CD4-positive, alpha-beta T cell treated with Interleukin-1 beta for 1 hour (primary cell): ENCODE measurements at places on chromosomes 1 and 21.
A peak's percentile ranks its signal among the peaks of the same experiment; 100 is the strongest.

- no peak for DNase-seq
These were observed 45.5 kb downstream of the NMNAT2 start for GRCh38 chr1:183372586-183373230.

GRCh38 chr1:171654942-171655745, 2.7 kb upstream of the MYOC start:
- peak; percentile 36 for DNase-seq

GRCh38 chr1:1259951-1260600, 13.6 kb upstream of the C1QTNF12 start:
- no peak for DNase-seq

- no peak for DNase-seq
These were observed 7.5 kb upstream of the TOMM20 start for GRCh38 chr1:235136111-235136510.

- no peak for DNase-seq
These were observed 1.0 kb upstream of the FOXO6 start for GRCh38 chr1:41360074-41360785.

DNA sequence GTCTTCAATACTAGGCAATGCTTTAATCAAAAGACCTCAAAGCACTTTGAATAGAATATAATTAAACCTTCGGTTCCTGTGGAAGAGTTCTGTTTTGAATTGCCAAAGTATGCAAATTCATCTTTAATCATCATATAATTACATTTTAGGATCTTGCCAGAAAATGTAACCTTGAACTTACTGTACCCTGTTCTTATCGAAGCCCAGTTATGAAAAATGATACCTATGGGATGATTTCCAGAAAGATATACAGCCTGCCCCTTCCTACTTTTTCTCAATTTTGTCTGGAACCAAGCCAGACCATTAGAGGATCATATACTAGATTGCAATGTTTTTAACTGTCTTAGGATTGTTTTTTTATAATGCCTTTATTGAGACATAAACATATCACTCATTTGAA, 34.0 kb upstream of the ZNF281 start:
- DNase-seq, result no peak

- no peak for DNase-seq
These were observed 35.2 kb downstream of the RGL1 start for GRCh38 chr1:183840140-183840539.

GRCh38 chr1:96387785-96388184, 333.8 kb upstream of the PTBP2 start:
- DNase-seq, result no peak

DNA sequence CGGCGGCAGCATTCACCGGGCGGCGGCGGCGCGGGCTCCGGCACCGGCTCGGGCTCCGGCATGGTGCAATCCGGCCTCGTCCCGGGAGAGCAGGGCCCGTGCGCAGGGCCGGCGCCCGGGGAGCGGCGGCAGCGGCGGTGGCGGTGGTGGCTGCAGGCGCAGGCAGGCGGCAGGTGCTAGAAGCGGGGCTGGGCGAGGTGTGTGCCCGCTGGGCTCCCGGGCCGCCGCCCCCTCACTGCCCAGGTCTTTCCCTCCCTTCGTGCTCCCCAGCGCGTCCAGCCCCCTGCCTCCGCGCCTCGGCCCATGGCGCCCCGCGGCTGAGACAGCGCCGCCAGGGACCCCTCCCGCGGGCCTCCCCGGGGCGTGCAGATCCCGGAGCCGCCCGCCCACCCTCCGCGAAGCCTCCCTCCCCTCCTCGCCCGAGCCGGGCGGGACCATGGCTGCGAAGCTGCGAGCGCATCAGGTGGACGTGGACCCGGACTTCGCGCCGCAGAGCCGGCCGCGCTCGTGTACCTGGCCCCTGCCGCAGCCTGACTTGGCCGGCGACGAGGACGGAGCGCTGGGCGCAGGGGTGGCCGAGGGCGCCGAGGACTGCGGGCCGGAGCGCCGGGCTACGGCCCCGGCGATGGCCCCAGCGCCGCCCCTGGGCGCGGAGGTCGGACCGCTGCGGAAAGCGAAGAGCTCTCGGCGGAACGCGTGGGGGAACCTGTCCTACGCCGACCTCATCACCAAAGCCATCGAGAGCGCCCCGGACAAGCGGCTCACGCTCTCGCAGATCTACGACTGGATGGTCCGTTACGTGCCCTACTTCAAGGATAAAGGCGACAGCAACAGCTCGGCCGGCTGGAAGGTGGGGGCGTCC, 492 bp downstream of the FOXO6 start:
- DNase-seq, result peak; percentile 32

DNA sequence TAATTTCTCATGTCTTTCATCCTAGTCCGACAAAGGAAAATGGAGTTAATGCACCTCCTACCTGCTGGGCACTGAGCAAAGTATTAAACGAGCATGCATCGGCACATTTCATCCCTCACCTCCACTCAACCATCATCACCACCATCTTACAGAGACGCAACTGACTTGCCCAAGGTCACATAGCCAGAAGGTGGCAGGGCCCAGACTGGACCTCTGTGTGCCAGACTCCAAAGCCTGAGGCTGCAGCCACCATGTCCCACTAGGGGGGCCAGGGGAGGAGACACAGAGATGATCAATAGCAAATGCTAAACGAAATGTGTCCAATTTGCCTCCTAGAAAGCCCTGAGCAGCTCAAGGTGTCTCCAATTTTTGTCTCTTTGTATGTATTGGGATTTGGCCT, 163.7 kb upstream of the EDN2 start:
- DNase-seq, result no peak

- no peak for DNase-seq
These were observed 70.4 kb upstream of the IPO9 start for GRCh38 chr1:201758499-201759050.

- DNase-seq, result peak; percentile 5
These were observed 222.0 kb downstream of the OMA1 start for GRCh38 chr1:58324558-58324957.

DNA sequence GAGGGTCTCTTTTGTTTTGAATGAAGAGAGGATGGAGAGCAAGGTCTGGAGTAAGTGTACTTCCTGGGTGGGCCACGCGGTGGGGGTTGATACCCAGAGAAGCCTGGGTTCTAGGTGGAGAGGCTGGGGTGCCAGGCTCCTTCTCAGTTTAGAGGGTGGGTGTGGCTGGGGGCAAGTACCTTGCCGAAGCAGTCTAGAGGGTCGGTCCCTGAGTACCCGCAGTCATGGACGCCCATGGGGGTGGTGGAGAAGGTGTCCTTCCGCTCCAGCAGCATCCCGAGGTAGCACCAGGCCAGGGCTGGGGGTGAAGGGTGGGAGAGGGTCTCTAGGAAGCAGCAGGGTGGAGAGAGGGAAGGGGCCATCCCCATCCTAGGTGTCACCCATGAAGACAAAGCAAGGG, 14.3 kb downstream of the TTC22 start:
- DNase-seq, result no peak

GRCh38 chr21:44930543-44930981, 9.3 kb upstream of the SLX9 start:
- DNase-seq, result peak; percentile 81

GRCh38 chr1:38586993-38587646, 272.5 kb downstream of the RRAGC start:
- peak; percentile 45 for DNase-seq

DNA sequence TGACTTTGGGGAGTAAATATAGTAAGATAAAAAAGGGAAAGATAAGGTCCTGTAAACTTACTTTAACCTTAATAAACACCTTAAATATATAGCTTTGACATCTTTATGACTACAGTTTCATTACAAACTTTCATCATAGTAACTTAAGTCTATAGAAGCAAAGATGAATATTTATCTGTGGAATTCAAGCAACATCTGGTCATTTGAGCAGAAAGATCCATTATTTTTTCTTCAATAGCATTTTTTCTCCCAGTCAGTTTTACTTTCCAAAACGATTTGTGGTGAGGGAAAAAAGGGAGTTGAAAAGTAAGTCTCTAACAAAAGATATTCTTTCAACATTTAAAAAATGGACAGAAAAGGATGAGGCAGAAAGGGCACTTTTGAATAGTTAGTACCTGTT, 69.0 kb downstream of the HMCN1 start:
- no peak for DNase-seq

DNA sequence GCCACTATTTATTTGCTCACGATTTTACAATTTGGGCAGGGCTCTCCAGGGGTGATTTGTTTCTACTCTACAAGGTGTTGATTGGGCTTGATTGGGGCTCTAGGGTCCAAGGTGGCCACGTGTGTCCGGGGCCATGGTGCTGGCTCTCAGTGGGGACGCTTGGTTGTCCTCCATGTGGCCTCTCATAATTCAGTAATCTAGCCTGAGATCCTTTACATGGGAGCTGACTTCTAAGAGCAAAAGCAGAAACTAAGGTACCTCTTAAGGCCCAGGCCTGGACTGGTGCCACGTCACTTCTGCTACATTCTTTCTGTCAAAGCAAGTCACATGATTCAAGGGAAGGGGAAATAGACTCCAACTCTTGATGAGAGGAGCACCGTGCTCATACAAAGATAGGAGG, 8.1 kb upstream of the PSRC1 start:
- no peak for DNase-seq

DNA sequence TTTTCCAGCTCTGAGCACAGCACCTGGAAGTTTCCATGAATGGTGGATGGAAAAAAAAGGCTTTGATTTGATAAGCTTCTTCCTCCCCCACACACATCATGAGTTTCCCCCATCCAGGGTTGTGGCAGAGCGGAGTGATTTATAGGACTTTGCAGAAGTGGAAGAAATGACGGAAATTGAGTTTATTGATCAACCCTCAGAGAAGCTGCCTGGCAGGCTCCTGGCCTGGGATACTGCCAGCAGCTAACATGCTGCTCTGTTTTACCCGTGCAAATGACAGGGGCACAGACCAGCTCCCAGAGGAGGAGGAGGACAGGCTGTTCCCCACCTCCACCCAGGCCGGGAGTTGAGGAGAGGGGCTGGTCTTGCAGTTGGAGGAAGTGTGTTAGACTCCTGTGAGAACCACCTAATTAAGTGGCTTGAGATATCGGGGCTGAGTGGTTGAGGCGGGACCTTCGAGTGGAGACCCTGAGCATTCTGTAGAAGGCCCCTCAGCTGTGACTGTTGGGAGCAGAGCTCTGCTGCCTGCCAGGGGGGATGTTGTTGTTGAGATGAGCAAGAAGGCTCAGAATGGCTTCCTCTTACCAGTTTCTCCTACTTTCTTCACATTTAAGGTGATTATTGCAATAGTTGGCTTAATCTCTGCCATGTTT, 21.8 kb downstream of the ADORA1 start:
- DNase-seq, result no peak

DNA sequence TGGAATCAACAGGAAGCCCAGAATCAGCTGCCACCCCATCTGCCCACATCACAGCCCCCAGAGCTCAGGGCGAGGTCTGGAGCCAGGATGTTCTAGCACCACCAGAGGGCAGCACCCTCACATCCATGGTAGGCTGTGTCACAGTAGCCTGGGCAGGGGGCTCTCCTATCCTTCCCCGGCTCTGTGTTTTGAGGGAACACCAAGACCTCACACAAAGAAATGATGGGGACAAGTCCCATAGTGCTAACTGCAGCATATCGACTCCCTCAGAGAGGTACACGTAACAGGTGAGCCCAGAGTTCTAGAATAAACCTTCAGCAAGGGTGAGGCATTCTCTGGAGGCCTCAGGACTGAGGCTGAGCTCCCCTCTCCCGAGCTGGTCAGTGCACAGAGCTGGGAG, 2.3 kb upstream of the KCNC4 start:
- DNase-seq, result peak; percentile 80

- DNase-seq, result peak; percentile 35
These were observed 39.3 kb upstream of the DUSP10 start for GRCh38 chr1:221781102-221781755.

DNA sequence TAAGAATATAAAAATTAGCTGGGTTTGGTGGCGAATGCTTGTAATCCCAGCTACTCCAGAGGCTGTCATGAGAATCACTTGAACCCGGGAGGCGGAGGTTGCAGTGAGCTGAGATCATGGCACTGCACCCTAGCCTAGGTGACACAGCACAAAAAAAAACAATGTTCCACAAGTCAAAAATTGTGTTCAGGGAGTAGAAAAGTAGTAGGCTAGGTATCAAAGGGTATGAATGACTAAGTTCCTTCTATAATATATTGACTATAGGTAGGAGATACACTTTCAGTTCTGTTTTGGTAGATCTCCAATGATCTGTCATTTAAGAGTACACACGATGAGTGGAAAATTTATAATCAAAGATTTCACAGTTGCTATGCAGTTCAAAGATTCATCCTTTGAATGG, 16.7 kb downstream of the USP48 start:
- no peak for DNase-seq

GRCh38 chr21:35197992-35198431, 148.9 kb upstream of the RUNX1 start:
- no peak for DNase-seq

DNA sequence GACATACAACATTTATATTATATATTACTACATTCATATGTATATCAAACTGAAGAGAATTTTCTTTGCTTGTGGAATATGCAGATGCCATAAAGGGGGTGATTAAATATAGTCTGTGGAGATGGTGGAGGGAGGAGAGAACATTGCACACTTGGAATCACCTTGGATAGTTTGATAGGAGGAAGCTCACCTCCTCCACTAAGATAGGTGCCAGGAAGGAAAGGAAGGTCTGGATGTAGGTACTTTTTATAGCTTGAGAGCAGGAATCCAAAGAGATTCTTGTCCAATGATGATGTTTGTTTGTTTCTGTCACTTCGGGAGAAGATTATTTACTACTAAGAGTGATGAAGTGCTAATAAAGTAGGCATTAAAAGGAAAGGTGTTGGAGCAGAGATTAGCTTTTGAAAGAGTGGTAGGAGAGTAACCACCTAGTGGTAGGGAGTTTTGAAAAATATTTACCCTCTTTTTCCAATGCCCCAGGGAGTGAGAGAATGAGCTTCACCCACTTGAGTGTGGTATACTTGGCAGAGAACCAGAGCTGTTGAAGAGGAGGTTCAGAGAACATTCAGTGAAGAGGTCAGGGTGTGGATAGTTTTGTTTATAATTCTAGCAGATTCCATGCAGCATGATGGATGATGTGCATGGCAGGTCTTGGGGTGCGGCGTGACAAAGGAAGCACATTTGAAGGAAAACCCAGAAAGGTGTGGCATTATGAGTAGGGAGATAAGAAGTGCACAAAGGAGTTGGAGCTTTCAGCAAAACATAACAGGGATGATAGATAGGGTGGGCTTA, 145.0 kb downstream of the PATJ start:
- no peak for DNase-seq

GRCh38 chr21:45819478-45820170, 161.9 kb upstream of the COL6A1 start:
- no peak for DNase-seq

DNA sequence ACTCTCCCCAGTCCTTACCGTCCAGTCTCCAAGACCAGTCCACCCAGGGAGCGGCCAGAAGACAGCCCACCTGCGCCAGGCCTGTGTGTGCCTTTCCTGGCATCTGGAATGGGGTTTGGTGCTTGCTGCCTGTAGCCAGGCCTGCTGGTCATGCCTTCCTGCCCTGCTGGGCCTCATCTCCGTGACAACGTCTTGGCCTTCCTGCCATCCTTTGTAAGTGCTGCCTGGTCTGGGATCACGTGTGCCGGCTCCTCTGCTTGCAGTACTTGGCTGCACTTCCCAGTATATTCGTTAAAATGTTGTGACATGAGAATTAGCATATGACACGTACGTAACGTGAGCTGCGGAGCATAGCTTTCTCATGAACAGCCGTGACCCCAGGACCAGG, 145.3 kb upstream of the COL6A1 start:
- DNase-seq, result no peak

- DNase-seq, result no peak
These were observed 190.4 kb downstream of the RGS7 start for GRCh38 chr1:241166625-241167024.

GRCh38 chr1:57845041-57845440, 421.2 kb upstream of the DAB1 start:
- DNase-seq, result no peak
